ENCODE measurements at places on chromosomes 3 and 15. TPM values are rescaled to one million over a fixed set of nuclear protein-coding genes. Genes with fewer than 3 reads are reported as not detected.

GRCh38 chr15:83732770-83733169 lies 78.8 kb downstream of the ADAMTSL3 start:
- no peaks in the 10 kb centered on the region for H3K4me1 ChIP-seq
- no peak overlapping the region for H3K27ac ChIP-seq
- H3K4me3 ChIP-seq, result no peak overlapping the region
- no peaks in the 10 kb centered on the region for H3K36me3 ChIP-seq

LYZL4 gene
- not detected for total RNA-seq

GOLGA6B gene
- total RNA-seq, result not detected

GRCh38 chr15:54843006-54843405 lies 353.7 kb downstream of the RSL24D1 start:
- H3K4me1 ChIP-seq, result no peaks in the 10 kb centered on the region
- H3K36me3 ChIP-seq, result no peaks in the 10 kb centered on the region
- no peak overlapping the region for H3K4me3 ChIP-seq
- H3K27ac ChIP-seq, result no peak overlapping the region
- H3K27me3 ChIP-seq, result peaks cover 6% of the 10 kb centered on the region
- no peak for DNase-seq

DNA sequence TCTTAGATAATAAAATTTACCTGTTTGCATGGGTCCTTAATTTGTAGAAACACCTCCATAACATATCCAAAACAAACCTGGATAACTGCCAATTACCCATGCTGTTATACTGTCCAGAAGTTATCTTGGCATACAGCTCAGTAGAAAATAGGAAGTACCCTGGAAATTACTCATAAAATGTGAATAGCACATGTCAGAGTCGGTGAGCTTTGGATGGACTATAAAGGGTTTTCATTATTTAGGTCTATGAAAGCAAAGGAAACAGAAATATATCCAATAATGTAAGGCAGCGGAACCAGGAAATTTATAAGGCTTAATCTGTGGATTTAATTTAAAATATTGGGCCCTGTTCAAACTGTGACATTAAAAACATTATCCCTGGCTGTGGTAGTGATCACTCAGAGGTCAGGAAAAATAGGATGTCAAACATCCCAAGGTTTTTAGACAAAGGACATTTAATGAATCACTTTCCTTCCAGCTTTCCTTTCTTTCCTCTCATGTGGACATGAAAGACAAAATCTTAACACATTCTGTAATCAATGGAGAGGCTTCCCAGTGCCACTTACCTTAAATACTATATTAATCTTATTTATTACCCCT lies 459.0 kb upstream of the DPH6 start:
- H3K4me3 ChIP-seq, result no peak overlapping the region
- peaks cover 5% of the 10 kb centered on the region for H3K4me1 ChIP-seq
- no peak overlapping the region for H3K27ac ChIP-seq

DNA sequence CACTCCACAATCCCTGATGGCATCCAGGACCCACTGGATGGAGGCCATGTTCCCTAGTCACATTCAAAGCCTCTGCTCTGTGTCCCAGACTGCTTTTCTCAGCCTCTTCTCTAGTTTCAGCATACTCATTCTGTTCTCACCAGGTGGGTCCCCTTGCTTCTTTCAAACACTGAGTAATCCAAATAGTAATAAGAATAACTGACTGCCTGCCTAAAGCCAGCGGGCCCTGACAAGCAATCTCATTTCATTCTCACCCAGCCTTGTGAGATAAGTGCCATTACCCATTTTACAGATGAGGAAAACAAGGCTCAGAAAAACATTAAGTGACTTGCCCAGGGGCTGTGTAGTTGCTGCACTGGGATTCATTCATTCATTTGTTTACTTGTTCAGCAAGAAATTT lies 25.4 kb downstream of the MAPKAPK3 start:
- DNase-seq, result no peak
- no peak overlapping the region for H3K27ac ChIP-seq
- peaks cover 8% of the 10 kb centered on the region for H3K36me3 ChIP-seq
- no peaks in the 10 kb centered on the region for H3K27me3 ChIP-seq

CD96 gene
- 0.23 TPM for total RNA-seq

SLC7A14 gene
- total RNA-seq, result 0.02 TPM

PLSCR2 gene
- total RNA-seq, result not detected

DNA sequence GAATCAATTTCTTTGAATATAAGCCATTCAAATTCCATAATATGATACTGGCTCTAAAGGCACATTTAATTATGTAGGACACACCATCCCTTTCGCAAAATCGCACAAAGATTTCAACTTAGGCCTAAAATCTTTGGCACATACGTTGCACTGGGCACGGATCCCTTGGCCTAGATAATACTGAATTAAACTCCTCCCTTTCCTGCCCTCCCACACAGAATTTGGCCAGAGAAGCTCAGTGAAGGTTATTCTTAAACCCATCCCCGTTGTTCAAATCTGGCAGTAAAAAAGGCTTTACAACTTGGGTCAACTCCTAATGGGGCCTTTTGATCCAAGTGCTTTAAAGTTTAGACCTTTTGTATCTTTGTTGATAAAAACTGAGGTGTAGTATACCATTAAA lies 247.2 kb downstream of the PTPRG start:
- H3K4me3 ChIP-seq, result no peak overlapping the region
- no peaks in the 10 kb centered on the region for H3K27me3 ChIP-seq
- no peaks in the 10 kb centered on the region for H3K36me3 ChIP-seq
- H3K27ac ChIP-seq, result no peak overlapping the region
- no peak for DNase-seq

- no peaks in the 10 kb centered on the region for H3K27me3 ChIP-seq
- peak overlapping the region; percentile 5 for H3K4me3 ChIP-seq
- peaks cover 16% of the 10 kb centered on the region for H3K36me3 ChIP-seq
- DNase-seq, result no peak
- H3K27ac ChIP-seq, result peak overlapping the region; percentile 33
Measured at GRCh38 chr3:179046497-179047353, 24.9 kb downstream of the ZMAT3 start.

DNA sequence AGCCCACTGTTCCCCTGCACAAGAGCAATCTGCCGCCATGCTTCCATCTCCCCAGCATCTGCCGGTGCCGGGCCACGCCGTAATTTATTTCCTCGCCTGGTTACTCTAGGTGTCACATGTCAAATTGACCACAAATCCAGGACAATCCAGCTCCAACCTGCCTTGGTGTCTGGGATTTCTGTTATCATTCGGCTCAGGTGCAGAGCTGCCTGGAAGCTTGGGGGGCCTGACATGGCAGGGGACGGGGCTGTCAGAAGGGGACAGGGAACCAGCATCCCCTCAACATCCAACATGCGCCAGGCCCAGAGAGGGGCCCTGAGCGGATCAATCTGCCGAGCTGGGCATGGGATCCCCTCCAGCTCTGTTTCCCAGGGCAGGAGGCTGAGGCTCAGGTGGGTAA lies 47.9 kb downstream of the HMCES start:
- no peaks in the 10 kb centered on the region for H3K36me3 ChIP-seq
- no peak for DNase-seq
- H3K4me1 ChIP-seq, result no peaks in the 10 kb centered on the region

GRCh38 chr3:115768661-115769060 lies 145.4 kb downstream of the GAP43 start:
- no peaks in the 10 kb centered on the region for H3K27me3 ChIP-seq
- peaks cover 7% of the 10 kb centered on the region for H3K4me1 ChIP-seq
- no peak for DNase-seq
- no peaks in the 10 kb centered on the region for H3K36me3 ChIP-seq
- no peak overlapping the region for H3K4me3 ChIP-seq

ARNT2 gene
- total RNA-seq, result 30.7 TPM

DNA sequence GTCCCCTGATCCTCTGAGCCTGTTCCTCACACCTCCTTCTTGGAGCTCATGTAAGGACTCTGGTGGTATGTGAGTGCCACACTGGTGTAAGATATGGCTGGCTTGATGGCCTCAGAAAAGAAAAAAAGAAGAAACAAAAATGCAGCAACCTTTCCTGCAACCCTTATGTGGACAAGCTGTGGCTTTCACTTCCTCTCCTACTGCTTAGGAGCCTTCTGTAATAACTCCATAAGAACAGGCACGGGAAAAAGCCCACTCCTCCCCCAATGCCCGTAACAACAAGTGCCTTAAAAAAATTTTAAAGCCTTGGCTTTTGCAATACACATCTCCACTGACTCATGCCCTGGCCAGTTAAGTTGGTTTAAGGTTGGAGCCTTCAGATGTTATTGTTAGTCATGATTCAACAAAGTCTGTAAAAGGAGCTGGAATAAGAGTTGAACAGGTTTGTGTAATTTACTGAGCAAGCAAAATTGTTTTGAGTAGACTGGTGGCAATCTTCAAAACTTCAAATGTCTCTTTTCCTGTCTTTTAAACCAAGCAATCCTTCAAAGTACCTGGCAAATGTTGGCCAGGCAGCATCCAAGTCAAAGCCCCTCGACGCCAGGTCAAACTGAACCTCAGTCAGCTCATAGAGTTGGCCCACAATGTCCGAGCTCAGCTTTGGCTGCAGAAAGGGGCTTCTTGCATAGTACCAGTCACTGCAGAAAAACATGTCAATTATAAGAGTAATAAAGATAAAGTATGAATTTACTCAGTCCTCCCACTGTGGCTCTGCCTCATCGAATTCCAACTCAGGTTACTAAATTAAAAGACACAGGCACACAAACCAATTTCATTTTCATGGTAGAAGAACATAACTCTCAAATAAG lies 22.9 kb downstream of the FYCO1 start:
- no peak for DNase-seq
- H3K36me3 ChIP-seq, result peaks cover 19% of the 10 kb centered on the region
- H3K27me3 ChIP-seq, result no peaks in the 10 kb centered on the region
- peaks cover 26% of the 10 kb centered on the region for H3K4me1 ChIP-seq
- H3K27ac ChIP-seq, result peak overlapping the region; percentile 79

- H3K27ac ChIP-seq, result no peak overlapping the region
- no peaks in the 10 kb centered on the region for H3K4me1 ChIP-seq
- H3K36me3 ChIP-seq, result no peaks in the 10 kb centered on the region
Measured at GRCh38 chr3:10423171-10423882, 82.1 kb downstream of the ATP2B2 start.

DNA sequence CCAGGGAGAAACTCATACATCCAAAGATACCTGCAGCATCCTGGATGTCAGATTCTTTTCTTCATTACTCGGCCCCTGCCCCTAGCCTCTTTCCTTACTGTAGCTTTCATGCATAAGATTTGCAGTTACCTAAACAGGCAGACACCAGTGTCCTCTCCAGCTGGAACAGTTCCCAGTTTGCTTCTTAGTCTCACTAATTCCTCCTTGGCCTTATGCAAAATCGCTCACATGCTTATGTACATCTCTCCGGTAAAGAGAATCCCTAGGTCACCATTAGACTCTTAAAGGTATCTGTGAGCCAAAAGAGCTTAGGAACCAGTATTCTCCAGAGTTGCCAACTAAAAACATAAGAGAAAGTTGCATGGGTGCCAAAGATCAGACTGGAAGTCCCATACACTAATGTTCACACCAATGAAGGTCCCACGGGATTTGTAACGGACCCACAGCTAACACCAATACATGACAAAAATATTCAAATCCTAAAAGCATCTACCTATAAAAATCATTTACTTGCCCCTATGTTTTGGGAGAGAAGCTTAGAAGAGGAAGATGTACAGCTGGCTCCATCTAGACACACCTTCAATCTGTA lies 66.6 kb downstream of the CBLB start:
- no peak overlapping the region for H3K27ac ChIP-seq
- no peaks in the 10 kb centered on the region for H3K27me3 ChIP-seq
- H3K36me3 ChIP-seq, result no peaks in the 10 kb centered on the region
- H3K4me3 ChIP-seq, result no peak overlapping the region
- peaks cover 32% of the 10 kb centered on the region for H3K4me1 ChIP-seq

SH2D7 gene
- not detected for total RNA-seq

- H3K36me3 ChIP-seq, result peaks cover 1% of the 10 kb centered on the region
- no peak overlapping the region for H3K27ac ChIP-seq
- no peak overlapping the region for H3K4me3 ChIP-seq
- H3K4me1 ChIP-seq, result peaks cover 7% of the 10 kb centered on the region
Measured at GRCh38 chr3:31858439-31858838, 122.6 kb downstream of the OSBPL10 start.

DNA sequence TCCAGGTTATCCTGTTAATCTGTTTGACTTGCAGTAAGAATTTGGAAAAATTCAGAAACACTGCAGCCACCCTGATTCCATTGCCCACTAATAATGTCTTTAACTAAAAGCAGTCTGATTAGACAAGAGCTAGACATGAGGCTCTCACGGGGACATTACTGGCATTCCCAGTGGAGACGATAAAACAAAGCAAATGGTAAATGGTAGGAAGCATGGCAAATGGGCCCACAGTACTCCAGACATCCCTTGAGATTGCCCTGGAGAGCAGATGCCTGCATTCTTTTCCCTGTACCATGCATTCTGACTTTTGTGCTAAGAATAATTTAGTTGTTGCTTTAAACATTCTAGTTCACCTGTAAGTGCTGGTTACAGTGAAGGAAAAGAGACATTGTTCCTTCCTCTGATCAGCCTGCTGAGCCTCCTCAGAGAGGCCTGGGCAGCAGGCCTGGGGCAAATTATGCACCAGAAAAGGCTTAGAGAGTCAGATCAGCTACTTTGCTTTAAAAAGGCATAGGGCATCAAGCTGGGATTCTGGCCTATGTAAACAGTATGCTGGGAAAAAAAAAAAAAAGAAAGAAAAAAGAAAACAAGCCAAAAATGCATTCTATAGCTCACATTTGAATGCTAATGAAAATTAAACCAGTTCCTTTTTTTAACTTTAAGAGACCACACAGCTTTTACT lies 204.6 kb downstream of the GABRG3 start:
- H3K4me3 ChIP-seq, result no peak overlapping the region
- H3K36me3 ChIP-seq, result no peaks in the 10 kb centered on the region
- H3K4me1 ChIP-seq, result peaks cover 3% of the 10 kb centered on the region
- H3K27me3 ChIP-seq, result no peaks in the 10 kb centered on the region
- DNase-seq, result no peak

DNA sequence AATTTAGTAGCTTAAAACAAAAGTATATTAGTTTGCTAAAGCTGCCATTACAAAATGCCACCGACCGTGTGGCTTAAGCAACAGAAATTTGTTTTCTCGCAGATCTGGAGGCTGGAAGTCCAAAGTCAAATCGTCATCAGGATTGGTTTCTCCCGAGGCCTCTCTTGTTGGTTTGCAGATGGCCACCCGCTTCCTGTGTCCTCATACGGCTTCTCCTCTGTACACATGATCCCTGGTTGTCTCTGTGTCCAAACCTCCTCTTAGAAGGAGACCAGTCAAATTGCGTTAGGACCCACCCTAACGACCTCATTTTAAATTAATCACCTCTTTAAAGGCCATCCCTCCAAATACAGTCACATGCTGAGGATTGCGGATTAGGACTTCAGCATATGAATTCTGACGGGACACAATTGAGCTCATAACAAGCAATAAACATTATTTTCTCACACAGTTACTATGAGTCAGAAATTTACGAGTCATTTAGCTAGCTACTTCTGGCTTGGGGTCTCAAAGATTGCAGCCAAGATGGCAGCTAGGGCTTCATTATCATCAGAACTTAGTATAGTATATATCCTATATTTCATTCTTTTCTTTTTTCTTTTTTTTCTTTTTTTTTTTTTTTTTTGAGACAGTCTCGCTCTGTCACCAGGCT lies 58.4 kb downstream of the RPL39L start:
- H3K4me1 ChIP-seq, result peaks cover 27% of the 10 kb centered on the region
- no peak overlapping the region for H3K4me3 ChIP-seq
- DNase-seq, result no peak

Data from chondrocyte (in vitro differentiated cells).